ENCODE measurements at places on chromosomes 5 and 9. TPM values are rescaled to one million over a fixed set of nuclear protein-coding genes. Genes with fewer than 3 reads are reported as not detected.

The BARHL1 gene
- not detected for total RNA-seq

The PARP8 gene
- 5.5 TPM for total RNA-seq

DNA sequence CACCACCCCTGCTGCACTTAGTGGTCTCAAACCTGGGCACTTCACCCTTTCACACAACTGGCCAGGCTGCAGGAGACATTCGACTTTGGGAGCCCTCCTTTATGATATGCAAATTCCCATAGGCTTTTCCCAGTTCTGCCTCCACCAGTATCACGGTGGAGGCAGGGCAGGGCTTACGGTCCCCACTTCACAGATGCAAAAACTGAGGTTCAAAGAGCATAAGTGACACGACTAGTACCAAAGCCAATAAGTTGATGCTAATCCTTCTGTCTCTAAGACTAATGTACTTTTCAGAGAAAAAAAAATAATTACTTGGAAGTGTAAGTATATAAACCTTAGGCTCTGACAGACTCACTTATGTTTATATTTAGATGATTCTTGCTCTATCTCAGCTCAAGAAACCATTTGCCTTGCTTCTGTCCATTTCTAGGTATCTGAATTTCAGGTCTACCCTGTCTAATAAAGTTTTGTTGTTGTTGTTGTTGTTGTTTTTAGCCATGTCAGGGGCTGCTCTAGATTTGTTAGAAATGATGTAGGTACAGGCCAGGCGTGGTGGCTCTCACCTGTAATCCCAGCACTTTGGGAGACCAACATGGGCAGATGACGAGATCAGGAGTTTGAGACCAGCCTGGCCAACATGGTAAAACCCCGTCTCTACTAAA is 10.7 kb downstream of the GALNT10 start:
- no peak for DNase-seq

The ANKRD33B gene
- total RNA-seq, result 15.2 TPM

The RXFP3 gene
- not detected for total RNA-seq

The RAI14 gene
- total RNA-seq, result 17.5 TPM

DNA sequence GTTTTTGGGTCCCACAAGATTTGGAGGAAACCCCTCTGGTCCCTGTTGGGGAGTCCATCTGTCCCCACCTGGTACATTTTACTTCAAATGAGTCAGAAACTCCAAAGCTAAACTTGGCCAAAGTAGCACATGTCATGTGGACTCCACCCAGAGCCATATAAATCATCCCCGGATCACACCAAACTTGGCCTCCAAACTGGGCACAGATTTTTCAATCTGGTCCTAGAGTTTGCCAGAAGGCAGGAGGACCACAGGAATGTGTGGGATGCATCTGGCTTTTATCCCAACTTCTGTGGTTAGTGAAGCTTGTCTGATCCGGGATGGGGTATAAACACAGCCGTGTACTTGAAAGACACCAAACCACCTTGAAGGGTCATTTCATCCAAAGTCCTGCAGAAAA is 66.3 kb downstream of the MAT2B start:
- DNase-seq, result no peak

DNA sequence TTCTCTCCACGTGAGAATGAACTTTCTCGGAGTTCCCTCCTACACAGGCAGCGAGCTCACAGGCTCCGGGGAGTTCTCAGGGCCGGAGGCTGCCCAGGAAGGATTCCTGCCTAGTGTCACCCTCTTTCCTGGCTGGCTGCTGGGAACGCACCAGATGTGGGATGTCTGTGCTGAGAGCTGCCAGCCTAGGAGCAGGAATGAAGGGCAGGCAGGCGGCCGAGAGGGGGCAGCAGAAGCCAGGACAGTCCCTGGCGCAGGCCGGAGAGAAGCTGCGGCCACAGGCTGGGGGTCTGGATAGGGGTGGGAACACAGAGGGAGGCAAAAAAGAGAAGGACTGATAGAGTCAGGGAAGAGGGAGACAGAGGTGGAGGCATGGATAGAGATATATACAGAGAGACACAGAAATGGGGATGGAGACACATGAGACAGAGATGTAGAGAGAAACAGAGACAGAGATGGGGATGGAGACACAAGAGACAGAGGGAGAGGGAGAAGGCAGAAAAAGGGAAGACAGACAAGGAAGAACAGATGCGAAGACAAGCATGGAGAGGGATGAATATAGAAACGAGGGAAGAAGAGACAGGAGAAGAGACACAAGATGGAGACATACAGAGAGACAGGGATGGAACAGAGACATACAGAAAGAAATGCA is 25.3 kb upstream of the ENHO start:
- peak; percentile 81 for DNase-seq

The POMT1 gene
- 24.6 TPM for total RNA-seq

DNA sequence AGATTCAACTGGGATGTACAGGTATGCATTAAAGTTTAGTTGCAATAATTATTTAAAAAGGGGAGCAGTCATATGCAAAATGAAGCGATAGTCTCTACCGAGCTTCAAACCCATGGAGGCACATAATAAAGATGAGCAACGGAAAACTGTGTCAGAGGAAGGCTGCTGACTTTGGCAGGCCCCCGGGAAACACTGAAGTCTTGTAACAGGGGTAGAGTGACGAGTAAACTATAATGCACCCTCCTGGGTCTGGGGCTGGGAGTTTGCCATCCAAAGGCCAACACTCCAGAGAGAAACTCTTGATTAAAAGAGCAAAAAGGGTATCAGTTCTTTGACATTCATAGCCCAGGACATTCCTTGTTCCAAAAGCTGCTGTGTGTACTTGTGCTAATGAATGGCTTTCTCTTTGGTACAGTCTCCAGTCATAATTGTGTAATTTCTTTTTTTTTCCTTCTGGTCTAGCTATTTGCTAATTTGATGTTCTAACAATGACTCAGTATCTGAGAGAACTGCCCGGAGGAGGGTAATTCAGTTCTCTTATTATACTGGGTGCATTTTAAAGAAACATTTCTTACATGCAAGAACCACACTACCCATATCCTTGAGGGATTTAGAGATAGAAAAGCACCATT is 59.2 kb downstream of the TNC start:
- DNase-seq, result no peak

DNA sequence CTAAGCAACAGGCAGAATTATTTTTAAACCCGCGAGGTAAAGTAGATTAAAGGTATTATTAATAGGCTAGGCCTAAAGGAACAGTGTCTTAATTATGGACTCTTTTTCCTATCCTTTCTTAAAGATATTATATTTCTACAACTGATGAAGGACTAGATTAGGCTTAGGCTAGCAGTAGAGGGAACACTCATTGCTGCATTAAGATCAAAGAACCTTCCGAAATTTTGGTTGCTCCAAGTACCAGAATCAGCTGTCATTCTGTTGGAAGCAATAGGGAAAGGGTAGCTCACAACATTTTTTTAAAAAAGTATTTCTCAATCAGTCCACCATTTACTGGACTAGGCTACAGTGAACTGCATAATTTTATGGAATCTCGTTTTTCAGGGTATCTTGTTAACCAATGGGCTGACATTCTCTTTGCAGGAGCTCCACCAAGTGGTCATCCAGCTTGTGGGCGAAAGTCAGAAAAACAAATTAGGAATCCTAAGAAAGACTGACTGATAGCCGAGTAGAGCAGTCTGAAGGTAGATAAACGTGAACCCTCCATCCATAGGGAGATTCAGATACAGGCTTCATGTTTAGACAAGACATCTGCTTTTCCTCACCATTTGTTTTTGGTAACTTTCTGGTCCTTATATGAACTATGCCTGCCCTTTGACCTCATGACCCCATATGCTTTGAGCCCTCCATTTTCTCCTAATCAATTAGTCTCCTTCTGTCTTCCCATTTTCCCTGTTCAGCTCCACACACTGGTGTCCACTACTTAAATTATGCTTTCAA is 103.6 kb upstream of the CHD1 start:
- no peak for DNase-seq

GRCh38 chr5:178349075-178349511 is 116.5 kb upstream of the PHYKPL start:
- DNase-seq, result no peak

The CA9 gene
- total RNA-seq, result 0.48 TPM

GRCh38 chr9:99430301-99430700 is 208.2 kb downstream of the SEC61B start:
- DNase-seq, result no peak

GRCh38 chr9:117737721-117738226 is 33.6 kb downstream of the TLR4 start:
- no peak for DNase-seq

- no peak for DNase-seq
These were observed 42.4 kb downstream of the HOMER1 start for GRCh38 chr5:79471556-79471955.

DNA sequence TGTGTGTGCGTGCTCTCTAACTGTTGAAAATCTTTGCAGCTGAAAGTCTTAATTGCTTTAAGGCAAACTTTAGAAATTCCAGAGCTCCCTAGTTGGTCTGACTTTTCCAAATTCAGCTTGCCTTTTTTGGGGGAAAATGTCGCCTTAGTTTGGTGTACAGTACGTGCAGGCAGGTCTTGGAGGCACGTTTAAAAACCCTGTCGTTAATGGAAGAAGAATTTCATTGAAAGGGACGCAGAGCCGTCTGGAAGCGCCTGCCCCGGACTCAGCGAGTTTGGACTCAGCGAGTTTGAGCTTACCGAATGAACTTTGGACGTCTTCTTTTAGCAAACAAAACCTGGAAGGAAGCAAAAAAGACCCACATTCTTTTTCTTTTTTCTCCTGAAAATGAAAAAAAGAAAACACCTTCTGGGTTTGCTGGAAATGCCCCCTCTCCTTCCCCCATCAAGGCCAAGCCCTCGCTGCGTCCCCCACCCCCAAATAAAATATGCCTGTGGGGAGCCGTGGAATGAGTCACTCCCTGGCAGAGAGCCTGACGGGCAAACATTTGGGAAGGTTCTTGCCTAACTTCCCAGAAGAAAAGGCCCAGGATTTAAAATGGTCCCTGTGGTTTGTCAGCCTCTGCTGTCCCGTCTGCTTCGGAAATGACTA is 1.5 kb downstream of the NEK6 start:
- no peak for DNase-seq

DNA sequence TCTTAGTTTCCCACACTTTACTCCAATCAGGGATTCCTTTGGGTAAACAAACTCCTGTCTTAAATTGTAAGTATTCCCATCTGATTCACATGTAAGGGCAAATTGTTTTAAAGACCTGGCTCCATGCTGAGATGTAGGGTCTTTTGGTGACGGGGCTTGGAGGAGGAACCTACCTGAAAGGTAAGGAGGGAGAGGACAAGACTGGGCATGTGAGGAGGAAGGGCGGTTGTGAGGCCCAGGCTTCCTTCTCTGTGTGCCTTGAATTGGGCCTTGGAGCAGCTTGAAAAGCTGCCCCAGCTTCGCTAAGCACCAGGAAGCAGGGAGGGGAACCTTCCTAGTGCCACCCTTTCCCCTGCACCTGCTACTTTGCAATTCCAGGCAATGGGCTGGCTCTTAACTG is 86.8 kb downstream of the C9orf152 start:
- DNase-seq, result no peak

DNA sequence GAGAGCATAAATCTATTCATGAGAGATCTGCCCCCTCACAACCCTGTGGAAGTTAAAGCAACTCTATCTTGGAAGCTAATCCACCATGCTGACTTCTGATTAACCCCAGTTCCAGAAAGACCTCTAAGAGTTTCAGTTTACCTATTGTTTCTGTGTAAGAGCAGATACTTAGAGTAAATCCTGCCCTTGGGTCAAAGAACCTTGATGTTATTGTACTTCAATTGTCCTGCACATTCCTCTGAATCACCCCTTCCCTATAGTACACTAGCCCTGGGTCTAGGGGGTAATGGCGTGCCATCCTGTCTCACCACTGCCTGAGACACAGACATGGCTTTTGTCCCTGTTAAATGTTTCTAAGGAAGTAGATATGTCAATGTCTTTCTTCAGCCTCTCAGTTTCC is 138.6 kb downstream of the CAAP1 start:
- DNase-seq, result no peak

DNA sequence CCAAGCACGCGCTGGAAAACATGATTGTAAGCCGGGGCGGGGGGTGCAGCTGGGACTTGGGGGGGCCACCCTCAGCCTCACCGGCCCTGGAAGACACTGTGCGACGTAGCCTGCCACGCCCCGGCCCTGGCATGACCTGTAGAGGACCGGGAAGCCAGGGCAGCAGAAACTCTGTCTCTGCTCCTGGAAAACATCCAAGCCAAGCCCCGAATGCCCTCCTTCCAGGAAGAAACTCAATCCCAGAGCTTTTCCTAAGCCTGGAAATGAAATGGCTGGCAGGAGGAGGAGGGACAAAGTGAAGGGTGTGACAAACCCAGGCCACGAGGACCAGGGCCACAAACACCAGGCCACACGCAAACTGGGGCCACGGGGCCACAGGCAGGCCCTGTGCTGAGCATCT is 55.4 kb downstream of the KCNT1 start:
- DNase-seq, result no peak

DNA sequence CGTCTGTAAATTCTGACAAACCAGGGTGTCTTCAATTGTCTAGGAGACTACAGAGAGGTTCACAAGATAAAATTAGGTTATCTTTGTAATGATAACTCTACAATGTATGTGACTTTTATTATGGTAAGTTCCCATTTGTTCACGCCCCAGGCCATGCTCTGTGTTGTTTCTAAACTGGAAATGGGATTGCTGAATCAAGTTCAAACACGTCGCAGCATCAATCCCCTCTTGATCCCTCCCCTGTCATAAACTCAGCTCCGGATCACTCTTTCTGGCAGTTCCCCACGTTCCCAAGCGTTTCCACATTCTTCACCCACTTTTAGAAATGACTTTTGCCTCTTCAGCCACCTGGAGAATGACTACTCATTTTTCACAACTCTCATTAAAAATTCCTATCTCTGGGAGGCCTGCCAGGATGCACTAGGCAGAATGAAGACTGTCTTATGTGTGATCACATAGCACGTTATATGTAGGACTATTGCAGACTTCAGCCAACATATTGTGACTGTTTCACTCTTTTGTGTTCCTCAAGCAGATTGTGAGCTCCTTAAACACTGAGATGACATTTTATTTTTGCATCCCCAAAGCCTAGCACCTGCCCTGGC is 1124.2 kb upstream of the WWC1 start:
- DNase-seq, result no peak

DNA sequence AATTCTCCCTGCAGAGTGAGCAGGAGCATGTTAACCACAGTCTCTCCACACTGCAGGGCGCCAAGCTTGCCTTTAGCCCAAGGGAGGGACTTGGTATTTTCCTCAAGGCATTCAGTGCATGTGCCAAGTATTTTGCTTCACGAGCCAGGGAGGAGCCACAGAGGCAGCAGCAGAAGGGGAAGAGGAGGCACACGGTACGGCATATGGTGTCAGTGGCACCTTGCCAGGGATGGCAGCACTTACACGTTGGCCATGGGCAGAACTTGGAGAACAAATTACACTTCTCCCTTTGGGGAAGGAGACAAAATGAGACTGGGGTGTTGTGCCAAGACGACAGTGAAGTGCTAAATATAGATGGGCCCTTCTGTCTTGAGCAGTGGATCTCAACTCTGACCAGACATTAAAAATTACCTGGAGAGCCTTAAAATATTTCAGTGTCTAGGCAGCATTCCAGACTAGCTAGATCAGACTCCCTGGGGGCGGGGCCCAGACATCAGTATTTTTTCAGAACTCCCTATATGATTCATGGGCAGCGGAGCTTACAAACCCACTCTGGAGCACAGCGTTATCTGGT is 155.8 kb downstream of the DRD1 start:
- DNase-seq, result no peak

The KCTD16 gene
- 0.08 TPM for total RNA-seq
